ENCODE measurements at places on chromosomes 2 and 18.

DNA sequence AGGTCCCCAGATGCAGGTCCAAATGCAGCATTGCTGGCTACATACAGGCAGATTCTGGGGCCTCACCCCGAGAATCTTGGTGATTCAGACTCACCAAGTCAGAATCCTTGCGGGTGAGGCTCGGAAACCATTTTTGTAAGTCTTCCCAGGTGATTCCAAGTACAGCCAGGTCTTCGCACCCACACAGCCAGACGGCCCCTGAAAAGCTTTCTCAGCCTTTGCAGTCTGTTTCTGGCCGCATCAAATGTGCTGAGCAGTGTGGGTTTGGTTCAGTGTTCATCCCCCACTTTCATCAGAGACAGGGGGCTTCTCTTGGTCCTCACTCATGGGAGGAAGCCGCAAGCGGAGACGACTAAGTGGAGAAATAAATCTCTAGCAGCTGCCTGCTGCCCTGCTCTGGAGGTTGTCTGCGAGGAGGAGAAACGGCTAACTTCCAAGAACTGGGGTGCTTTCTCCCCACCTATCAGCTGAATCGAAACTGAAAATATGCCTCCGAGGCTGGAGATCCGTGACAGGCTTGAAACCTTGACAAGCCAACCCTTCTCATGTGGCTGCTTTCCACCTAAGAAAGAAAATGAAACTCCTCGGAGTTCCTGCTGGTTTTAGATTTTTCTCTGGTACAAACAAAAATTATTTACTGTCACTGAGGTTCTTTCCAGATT lies 8.9 kb upstream of the TMEM185B start:
- DNase-seq = peak; percentile 84

GRCh38 chr2:145119225-145119624 lies 599.3 kb upstream of the ZEB2 start:
- DNase-seq = no peak

DNA sequence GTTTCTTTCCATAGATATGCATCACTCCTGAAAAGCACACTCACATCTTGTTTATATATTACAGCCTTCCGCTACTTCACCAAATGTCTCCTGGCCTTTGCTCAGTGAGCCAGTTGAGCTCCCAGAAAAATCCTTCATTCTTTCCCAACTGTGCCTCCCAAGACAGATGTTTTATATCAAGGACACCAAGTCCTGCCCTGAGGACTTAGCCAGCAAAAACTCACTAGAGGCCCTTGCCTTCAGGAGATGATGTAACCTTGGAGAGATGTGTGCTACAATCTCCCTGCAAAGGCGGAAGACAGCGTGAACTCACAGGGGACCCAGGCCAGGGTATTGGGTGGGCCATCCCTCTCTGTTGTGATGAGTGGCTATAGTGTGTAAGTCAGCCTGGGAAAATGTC lies 86.1 kb upstream of the CTAGE1 start:
- no peak for DNase-seq

GRCh38 chr2:70403267-70404053 lies 101.6 kb upstream of the FAM136A start:
- DNase-seq = no peak

- no peak for DNase-seq
Observed at GRCh38 chr2:227903381-227903780, 31.9 kb downstream of the DAW1 start.

DNA sequence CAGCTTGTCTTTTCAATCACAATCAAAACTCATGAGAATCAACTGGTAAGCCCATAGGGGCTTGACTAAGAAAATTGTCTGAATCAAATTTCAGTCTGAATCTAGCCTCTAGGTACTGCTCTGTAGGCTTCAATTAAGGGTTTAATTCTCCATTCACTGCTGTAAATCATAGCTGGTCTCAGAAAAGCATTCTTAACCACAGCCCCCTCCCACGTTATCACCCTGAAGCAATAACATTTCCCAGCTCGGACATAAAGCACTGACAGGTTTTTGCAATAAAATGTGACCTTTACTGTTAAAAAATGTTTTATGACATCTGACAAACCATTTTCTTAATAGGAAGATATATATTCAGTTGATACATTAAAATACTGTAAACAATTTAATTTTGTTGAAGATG lies 55.0 kb downstream of the LRP1B start:
- no peak for DNase-seq

- peak; percentile 55 for DNase-seq
Observed at GRCh38 chr18:9516437-9517064, 41.2 kb downstream of the RALBP1 start.

- no peak for DNase-seq
Observed at GRCh38 chr18:26710470-26711096, 154.9 kb downstream of the AQP4 start.

DNA sequence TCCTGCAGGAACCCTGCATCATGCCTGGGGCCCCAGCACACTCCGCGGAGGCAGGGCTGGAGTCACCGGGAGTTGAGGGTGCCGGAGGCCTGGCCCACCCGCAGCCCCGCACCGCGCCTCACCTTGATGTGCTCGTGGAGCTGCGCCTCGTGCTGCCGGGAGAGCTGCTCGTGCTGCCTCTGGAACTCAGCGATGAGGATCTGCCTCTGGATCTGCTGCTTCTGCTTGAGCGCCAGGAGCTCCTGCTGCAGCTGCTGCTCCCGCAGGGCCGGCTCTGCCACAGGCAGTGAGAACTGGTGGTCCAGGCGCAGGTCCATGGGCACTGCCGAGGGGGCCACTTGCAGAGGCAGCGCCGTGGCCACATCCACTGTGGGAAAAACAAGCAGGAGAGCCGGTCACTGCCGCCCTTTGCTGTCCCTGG lies 211.1 kb downstream of the HDAC4 start:
- no peak for DNase-seq

Measured in CD4-positive, alpha-beta T cell treated with Interleukin-10 for 1 hour (primary cell).